ENCODE measurements at places on chromosomes 16 and 17.

DNA sequence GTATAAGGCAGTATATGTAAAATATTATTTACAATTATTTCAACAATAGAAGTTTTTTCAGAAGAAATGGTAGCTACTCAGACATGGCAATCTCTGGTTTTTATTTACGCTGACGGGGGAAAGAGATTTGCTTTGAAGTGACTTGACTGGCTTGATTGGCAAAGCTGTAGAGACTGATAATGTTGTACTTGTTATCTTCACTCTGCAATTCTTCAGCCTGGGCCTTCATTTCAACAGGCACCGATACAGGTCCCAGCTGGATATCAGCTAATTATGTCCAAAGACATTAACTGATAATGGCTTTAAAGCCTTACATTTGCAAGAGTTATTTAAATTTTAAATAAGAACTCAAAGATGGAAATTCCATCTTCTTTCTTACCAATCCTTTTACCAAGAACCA is 151.4 kb upstream of the HS3ST3A1 start:
- H3K27ac ChIP-seq, result no peak overlapping the region
- H3K4me1 ChIP-seq, result no peaks in the 10 kb centered on the region
- no peaks in the 10 kb centered on the region for H3K36me3 ChIP-seq
- H3K4me3 ChIP-seq, result no peak overlapping the region
- H3K27me3 ChIP-seq, result no peaks in the 10 kb centered on the region
- no peak for DNase-seq

DNA sequence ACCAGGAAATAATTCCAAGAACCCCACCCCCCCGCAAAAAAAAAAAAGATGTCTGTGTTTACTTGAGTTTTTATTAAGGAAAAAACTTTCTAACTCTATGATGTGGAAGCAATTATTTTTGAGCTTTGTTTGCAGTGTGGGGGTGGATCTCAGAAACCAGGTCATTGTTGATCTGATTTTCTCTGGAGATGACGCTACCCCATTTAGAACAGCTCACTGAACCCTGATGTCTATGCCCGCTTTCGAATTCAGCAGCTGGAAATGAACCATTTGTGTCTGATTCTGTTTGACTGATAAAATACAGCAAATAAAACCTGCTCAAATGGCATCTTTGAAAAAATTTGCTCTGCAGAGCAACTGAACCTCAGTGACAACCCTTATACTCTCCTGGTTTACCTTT is 368.6 kb downstream of the GRIN2A start:
- no peaks in the 10 kb centered on the region for H3K4me1 ChIP-seq
- H3K4me3 ChIP-seq, result no peak overlapping the region
- peaks cover 13% of the 10 kb centered on the region for H3K27me3 ChIP-seq

DNA sequence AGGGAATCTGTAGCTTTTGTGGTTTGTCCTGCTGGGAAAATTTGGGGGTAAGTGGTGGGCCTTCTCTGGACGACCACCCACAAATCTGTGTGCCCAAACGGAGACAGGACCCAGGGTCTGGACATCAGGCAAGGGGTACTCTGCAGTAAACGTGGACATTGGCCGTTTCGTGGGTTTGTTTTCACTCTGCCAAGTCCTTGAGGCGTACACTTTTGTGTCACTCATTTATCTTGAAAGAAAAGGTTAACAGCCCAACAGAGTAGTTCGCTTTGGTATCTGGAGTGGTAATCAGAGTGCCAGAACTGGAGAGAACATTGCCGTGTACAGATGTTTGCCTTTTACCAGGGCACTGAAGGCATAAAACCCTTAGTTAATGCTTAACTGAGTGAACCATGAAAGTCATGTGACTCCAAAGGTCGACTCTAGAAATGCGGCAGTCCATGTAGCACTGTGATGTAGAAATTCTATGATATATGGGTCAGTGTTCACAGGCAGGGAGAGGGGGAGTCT is 15.4 kb downstream of the NAA60 start:
- peak overlapping the region; percentile 93 for H3K4me3 ChIP-seq
- H3K27me3 ChIP-seq, result no peaks in the 10 kb centered on the region
- H3K4me1 ChIP-seq, result peaks cover 17% of the 10 kb centered on the region
- H3K36me3 ChIP-seq, result no peaks in the 10 kb centered on the region

DNA sequence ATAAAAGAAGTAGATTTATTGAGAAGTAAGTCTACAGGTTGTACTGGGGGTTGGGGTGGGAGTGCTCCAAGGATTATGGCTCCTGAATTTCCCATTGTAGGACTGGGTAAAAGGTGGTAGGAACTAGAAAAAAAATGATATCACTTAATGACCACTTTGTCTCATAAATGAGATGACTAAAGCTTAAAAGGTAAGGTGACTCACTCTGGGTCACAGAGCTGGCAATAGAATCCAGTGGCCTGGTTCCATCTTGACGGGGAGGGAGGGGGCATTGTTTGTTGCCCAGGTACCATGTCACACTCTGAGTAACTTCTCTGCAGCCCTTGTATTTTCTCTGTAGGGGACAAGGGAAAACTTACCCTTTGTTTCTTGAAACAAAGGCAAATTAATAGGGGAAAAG is 126.1 kb downstream of the PITPNC1 start:
- no peaks in the 10 kb centered on the region for H3K27me3 ChIP-seq
- no peaks in the 10 kb centered on the region for H3K36me3 ChIP-seq
- H3K27ac ChIP-seq, result peak overlapping the region; percentile 28

GRCh38 chr17:75683583-75683982 is 16.4 kb downstream of the SAP30BP start:
- H3K4me3 ChIP-seq, result peak overlapping the region; percentile 4
- peak overlapping the region; percentile 67 for H3K27ac ChIP-seq
- no peaks in the 10 kb centered on the region for H3K27me3 ChIP-seq
- peaks cover 26% of the 10 kb centered on the region for H3K36me3 ChIP-seq
- peak; percentile 88 for DNase-seq

- peak overlapping the region; percentile 83 for H3K27ac ChIP-seq
- peaks cover 47% of the 10 kb centered on the region for H3K4me1 ChIP-seq
Measured at GRCh38 chr16:627454-628239, 3.1 kb upstream of the WFIKKN1 start.

- H3K27me3 ChIP-seq, result no peaks in the 10 kb centered on the region
- peak overlapping the region; percentile 94 for H3K27ac ChIP-seq
- H3K4me3 ChIP-seq, result peak overlapping the region; percentile 97
- H3K4me1 ChIP-seq, result peaks cover 33% of the 10 kb centered on the region
- H3K36me3 ChIP-seq, result peaks cover 4% of the 10 kb centered on the region
Measured at GRCh38 chr16:71894229-71894920, 956 bp upstream of the IST1 start.

DNA sequence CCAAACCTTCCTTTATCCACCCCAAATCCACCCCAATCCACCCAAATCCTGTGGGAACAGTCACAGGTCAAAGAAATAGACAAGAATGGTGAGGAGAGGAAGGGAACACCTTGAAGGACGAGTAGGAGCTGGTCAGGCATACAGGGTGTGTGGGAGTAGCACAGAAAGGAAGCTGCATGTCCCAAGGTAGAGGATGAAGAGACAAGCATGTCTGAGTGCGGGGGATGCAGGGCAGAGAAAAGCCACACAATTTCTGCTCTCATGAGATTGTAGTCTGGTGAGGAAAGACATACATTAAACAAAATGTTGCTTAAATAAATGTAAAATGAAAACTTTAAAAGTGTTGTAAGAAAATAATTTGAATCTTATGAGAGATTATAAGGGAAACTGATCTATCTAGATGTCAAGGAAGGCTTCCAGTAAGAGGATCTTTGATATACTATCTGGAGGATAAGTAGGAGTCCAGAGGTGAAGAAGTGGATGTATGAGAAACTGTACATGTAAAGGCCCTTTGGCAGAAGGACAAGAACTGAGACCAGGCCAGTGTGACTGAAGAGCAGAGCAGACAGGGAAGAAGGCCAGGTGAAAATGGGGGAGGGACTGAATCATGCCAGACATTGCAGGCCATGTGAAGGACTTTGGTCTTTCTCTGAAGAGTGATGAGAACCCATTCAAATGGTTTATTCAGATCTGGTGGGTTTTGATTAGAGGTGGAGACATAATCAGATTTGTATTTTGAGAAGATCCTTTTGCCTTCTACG is 18.6 kb downstream of the TMEM98 start:
- H3K4me1 ChIP-seq, result no peaks in the 10 kb centered on the region
- no peaks in the 10 kb centered on the region for H3K36me3 ChIP-seq
- H3K4me3 ChIP-seq, result no peak overlapping the region
- H3K27ac ChIP-seq, result no peak overlapping the region

DNA sequence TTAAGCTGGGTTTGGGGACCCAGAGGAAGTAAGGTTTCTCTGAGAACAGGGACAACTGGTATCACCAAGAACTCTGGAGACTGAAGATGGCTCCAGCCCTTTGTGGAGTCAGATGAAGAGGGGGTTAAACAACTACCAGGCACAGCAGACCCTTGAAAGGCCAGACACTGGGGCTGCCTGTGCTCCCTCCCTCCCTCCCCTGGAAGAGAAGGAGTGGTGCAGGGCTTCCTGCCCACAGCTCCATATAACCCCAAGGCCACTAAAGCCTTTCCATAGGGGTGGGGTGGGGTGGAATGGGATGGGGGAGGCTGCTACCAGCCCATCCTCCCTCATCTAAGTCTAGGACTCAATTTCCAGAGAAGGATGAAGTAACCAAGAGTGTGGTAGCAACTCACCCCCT is 66.7 kb downstream of the CCDC182 start:
- H3K27ac ChIP-seq, result no peak overlapping the region
- no peaks in the 10 kb centered on the region for H3K4me1 ChIP-seq
- H3K4me3 ChIP-seq, result no peak overlapping the region
- no peaks in the 10 kb centered on the region for H3K36me3 ChIP-seq

- H3K4me3 ChIP-seq, result peak within 1 kb of the TSS; percentile 72
- no peaks in the 10 kb centered on the region for H3K36me3 ChIP-seq
- H3K27me3 ChIP-seq, result no peaks in the 10 kb centered on the region
- DNase-seq, result peak; percentile 54
Measured at GRCh38 chr17:41812381-41813151, at the start of gene FKBP10. Gene FKBP10 (plus strand): TSS chr17:41813004. CDS start chr17:41813035, 31 bp downstream.

- peaks cover 33% of the 10 kb centered on the region for H3K36me3 ChIP-seq
- H3K27ac ChIP-seq, result peak overlapping the region; percentile 61
- H3K27me3 ChIP-seq, result no peaks in the 10 kb centered on the region
- peak overlapping the region; percentile 97 for H3K4me3 ChIP-seq
- DNase-seq, result peak; percentile 38
Measured at GRCh38 chr16:56932721-56933619, 1.0 kb downstream of the HERPUD1 start.

GRCh38 chr17:35668802-35669201 is 62.6 kb upstream of the RASL10B start:
- peaks cover 4% of the 10 kb centered on the region for H3K36me3 ChIP-seq
- no peak overlapping the region for H3K27ac ChIP-seq
- no peaks in the 10 kb centered on the region for H3K4me1 ChIP-seq
- no peak overlapping the region for H3K4me3 ChIP-seq
- DNase-seq, result no peak
- no peaks in the 10 kb centered on the region for H3K27me3 ChIP-seq

- no peaks in the 10 kb centered on the region for H3K27me3 ChIP-seq
- H3K4me3 ChIP-seq, result no peak overlapping the region
- no peaks in the 10 kb centered on the region for H3K36me3 ChIP-seq
- H3K4me1 ChIP-seq, result no peaks in the 10 kb centered on the region
Measured at GRCh38 chr17:15366026-15366425, 24.6 kb upstream of the TEKT3 start.

- H3K36me3 ChIP-seq, result no peaks in the 10 kb centered on the region
- H3K27me3 ChIP-seq, result no peaks in the 10 kb centered on the region
- H3K4me1 ChIP-seq, result peaks cover 59% of the 10 kb centered on the region
- peak; percentile 99 for DNase-seq
- peak overlapping the region; percentile 89 for H3K27ac ChIP-seq
Measured at GRCh38 chr17:8187517-8188262, 2.3 kb downstream of the BORCS6 start.

DNA sequence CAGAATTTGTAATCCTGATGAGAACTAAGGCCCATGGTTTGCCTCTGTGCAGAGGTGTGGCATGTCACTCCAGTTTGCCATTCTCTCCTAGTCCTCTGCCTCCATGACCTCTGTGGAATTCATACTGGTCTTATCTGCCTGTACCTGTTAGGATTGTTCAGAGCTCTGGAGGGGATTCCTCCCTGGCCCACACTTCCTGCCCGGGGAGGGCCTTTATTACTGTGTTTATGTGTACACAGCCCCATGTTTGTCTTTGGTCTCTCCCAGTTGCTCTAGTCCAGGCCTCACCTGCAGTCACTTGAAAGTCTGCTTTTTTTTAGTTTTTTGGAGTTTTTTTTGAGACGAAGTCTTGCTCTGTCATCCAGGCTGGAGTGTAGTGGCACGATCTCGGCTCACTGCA is 36.4 kb downstream of the RHBDL3 start:
- no peaks in the 10 kb centered on the region for H3K4me1 ChIP-seq
- no peaks in the 10 kb centered on the region for H3K36me3 ChIP-seq

DNA sequence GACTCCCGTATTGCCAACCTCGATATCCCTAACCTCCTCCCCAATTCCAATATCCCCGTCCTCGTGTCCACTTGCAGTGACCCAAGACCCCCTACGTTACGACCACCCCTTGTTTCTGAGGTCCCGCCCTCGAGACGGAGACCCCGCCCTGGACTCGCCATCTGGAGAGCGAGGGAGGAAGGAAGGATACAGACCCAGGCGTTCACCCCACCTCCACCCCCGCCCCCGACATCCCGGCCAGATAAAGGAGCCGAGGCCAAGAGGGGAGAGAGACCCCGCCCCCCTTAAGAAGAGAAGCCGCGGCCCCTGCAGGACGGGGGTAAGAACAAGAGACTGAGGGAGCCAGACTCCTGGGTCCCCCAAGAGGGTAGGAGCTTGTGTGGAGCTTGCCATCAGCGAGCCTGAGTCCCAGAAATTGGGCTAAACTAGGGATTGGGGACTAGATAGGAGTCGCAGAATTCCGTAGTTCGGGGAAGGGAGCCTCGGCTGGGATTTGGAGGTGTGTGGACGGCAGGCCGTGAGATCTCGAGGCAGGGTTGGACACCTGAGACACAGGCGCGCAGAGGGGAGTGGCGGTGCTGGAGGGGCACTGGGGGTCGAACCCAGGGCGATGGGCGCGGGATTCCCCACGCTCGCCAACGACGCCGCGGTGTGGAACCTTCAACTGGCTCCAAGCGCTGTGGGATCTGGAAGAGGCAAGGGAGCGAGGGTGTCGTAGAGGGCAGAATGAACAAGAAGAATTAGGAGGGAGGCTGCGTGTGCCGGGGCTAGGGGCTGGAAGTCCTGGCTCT is at the start of gene BCL6B:
BCL6B (plus strand) TSS at position 270 of the 791 bp plus-strand sequence. CDS start 622 bp downstream, outside the sequence.
- H3K4me3 ChIP-seq, result peak within 1 kb of the TSS; percentile 38
- DNase-seq, result no peak
- H3K27ac ChIP-seq, result peak within 1 kb of the TSS; percentile 37
- no peaks in the 10 kb centered on the region for H3K36me3 ChIP-seq
- no peaks in the 10 kb centered on the region for H3K27me3 ChIP-seq
- peaks cover 6% of the 10 kb centered on the region for H3K4me1 ChIP-seq

- no peaks in the 10 kb centered on the region for H3K36me3 ChIP-seq
- DNase-seq, result no peak
- H3K27ac ChIP-seq, result no peak overlapping the region
- peaks cover 4% of the 10 kb centered on the region for H3K4me1 ChIP-seq
- H3K27me3 ChIP-seq, result no peaks in the 10 kb centered on the region
Measured at GRCh38 chr17:57568340-57568739, 176.8 kb downstream of the CCDC182 start.

GRCh38 chr17:27293359-27293897 is 486 bp upstream of the WSB1 start:
- no peak for DNase-seq
- peaks cover 22% of the 10 kb centered on the region for H3K4me1 ChIP-seq
- H3K36me3 ChIP-seq, result no peaks in the 10 kb centered on the region
- H3K27me3 ChIP-seq, result no peaks in the 10 kb centered on the region
- H3K4me3 ChIP-seq, result peak overlapping the region; percentile 87

GRCh38 chr16:24440306-24440705 is 99.1 kb upstream of the RBBP6 start:
- H3K4me3 ChIP-seq, result no peak overlapping the region
- no peak for DNase-seq
- peaks cover 10% of the 10 kb centered on the region for H3K27me3 ChIP-seq
- H3K27ac ChIP-seq, result no peak overlapping the region

Measured in HCT116 (cell line).